ENCODE measurements at places on chromosomes 7 and 10.

DNA sequence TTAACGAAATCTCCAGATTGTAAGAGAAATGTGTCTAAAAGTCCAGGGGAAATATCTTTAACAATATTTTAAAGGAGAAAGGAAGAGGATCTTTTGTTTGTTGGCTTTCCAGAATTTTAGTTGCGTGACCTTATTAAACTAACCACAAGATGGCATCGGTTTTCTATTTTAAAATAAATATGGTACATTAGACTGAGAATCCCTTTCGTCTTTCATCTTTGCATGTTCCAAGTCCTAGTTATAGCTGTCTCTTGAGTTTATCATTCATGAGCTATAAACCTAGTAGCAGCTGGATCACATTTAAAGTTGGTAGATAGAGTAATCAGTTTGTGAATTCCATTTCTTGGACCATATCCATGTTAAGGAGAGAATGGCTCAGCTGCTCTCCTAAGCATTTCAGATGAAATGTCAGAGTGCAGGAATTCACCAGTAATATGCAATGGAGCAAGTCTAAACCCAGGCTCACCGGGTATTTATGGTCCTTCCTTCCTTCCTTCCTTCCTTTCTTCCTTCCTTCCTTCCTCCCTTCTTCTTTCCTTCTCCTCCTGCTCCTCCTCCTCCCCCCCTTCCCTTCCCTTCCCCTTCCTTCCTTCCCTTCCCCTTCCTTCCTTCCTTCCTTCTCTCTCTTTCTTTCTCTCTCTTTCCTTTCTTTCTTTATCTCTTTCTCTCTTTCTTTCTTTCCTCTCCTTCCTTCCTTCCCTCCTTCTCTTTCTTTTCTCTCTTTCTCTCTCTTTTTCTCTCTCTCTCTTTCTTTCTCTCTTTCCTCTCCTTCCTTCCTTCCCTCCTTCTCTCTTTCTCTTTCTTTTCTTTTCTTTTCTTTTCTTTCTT lies 57.8 kb upstream of the RAB18 start:
- DNase-seq = peak; percentile 27

DNA sequence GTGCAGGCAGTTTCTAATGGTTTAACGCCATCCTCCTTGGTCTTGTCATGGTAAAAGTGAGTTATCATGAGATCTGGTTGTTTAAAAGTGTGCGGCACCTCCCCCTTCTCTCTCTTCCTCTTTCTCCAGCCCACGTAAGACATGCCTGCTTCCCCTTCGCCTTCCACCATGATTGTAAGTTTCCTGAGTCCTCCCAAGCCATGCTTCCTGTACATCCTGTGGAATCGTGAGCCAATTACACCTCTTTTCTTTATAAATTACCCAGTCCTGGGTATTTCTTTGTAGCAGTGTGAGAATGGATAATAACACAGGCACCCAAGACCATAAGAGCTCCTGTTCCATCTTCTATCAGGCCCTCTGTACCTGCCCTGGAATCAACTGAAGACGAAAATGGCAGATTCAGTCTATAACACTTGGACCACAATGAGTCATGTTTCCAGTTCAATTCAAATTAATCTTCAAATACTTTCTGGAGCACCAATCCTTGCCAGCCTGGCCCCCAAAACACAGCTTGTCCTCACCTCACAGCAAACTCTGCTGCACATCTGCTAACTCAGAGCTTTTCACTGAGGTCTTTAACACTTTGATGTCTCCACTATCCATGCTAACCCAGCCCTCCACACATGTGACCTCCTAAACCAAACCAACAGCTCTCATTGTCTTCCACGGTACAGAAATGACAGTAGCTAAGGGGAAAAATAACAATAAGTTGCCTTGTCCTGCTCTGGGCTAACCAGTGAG lies 73.2 kb downstream of the SFMBT2 start:
- no peak for DNase-seq

DNA sequence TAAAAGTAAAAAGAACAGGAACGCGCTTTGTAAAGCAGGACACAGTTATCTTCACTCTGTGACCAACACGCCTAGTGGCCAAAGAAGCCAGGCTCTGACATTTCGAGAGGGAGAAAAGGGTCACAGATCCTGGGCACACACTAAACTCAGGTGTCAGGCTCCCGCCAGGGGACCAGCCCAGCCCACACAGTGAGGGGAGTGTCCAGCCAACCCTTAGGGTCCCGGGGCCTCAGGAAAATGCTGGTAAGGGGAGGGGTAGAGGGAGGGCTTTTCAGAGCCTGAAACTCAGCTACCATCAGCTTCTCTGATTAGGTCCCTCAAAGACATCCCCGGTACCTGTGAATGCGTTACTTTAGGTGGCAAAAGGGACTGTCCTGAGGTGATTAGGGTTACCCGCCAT lies 16.6 kb downstream of the ANXA11 start:
- DNase-seq = no peak

DNA sequence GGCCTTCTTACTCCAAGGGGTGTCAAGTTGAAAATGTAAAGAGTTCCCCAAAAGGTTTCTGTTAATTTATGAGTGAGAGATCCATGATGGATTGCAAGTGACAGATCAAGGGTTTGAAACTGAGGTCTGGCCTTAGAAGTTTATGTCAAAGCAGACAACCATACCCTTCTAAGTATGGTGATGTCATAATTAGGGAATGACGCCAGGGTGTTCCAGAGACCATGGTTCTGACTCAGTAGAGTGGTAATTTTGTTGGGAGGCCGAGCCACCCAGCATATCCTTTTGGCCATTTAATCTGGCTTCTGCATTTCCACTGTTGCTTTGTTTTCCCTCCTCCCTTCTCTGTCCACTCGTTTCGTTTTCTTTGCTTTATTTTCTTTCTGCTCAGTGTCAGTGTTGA lies 2.7 kb downstream of the TRUB1 start:
- no peak for DNase-seq

GRCh38 chr7:121313793-121314676 lies 14.8 kb upstream of the WNT16 start:
- peak; percentile 83 for DNase-seq

GRCh38 chr10:10792681-10793080 lies 225.0 kb upstream of the CELF2 start:
- no peak for DNase-seq

GRCh38 chr10:58044072-58044471 lies 223.6 kb downstream of the IPMK start:
- no peak for DNase-seq

DNA sequence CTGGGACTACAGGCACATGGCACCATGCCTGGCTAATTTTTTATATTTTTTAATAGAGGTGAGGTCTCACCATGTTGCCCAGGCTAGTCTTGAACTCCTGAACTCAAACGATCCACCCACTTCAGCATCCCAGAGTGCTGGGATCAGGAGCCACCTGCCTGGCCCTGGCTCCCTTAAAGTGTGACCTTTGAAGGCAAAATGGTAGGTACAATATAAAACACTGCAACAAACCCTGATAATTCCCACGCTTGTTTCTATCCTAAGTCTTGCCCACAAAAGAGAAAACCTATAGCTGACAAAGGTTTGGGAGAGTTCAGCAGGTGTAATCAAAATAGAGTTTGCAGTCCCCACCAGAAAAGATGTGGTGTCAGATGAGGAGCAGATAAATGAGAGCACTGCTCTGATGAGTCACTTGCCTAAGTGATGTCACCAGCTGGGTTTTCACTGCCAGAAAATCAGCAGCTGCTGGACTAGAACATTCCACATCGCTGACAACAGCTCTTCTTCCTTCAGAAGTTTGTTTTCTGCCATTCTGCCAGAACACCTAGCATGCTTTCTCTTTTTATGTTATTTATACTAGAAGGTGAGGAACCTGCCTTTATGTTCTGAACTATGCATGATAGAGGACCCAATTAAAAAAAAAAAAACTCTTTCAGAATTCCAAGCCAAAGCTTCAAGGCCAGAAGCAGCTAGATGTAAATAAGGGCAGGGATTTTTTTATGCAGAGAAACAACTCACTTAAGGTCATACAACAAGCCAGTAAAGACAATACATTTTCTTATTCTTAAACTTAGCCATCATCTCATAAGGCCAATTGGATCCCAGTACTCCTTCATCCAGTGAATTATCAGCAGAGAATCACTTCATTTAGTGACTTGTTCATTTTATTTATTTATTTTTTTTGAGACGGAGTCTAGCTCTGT lies 18.0 kb downstream of the PURB start:
- no peak for DNase-seq

DNA sequence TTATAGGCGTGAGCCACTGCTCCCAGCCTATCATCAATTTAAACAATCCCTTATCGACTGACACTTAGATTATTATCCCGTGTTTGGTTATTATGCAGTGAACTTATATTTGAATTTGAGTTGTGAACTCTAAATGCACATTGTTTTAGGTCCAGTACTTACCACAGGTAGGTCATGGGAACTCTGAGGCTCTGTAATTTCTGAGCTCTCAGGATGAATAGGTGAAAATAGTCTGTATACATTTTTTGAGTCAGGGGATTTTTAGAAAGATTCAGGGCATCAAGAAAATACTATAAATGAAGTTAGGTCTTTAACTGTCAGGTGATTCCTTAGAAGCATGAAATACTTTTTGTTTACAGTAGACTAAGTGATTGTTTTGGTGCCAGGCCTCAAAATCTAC lies 8.8 kb downstream of the CCDC136 start:
- DNase-seq = no peak

- no peak for DNase-seq
Observed at GRCh38 chr7:102255501-102255900, 31.2 kb upstream of the SH2B2 start.

DNA sequence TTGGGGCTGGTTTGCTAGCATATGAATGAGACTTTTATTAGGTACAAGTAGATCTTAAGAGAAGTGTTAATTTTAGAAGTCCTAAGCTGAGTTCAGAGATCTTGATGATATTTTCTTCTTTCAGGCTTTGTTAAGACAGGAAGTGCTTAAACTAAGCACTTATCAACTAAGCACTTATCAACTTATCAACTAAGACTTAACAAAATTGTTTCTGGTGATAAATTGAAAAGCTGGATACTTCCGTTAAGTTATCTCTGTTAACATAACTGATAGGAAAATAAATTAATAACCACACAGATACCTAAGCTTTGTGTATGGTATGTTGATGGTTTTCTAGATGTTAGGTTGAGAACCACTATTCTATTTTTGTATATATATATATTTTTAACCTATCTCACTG lies 113.7 kb downstream of the PHTF2 start:
- DNase-seq = no peak

DNA sequence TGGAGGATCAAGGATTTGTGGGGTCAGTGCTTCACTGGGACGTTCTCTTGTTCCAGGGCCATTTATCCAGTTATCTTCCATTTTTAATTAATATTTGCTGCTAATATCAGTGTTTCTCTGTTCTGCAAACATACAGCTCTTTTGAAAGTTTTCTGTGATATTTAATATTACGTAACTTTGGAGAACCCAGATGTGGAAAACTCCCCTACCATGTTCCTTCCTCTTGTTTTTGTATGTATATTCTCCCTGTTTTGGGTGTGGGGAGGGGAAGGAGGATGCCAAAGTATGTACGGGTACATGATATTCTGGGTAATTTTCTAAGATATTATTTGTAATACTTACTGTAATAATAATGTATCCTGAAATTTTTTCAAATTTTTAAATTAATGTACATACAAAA lies 55.9 kb downstream of the MYO3A start:
- DNase-seq = no peak

- DNase-seq = no peak
Observed at GRCh38 chr7:21357151-21358097, 70.5 kb upstream of the SP4 start.

GRCh38 chr7:3232228-3232627 lies 68.8 kb upstream of the SDK1 start:
- DNase-seq = no peak

DNA sequence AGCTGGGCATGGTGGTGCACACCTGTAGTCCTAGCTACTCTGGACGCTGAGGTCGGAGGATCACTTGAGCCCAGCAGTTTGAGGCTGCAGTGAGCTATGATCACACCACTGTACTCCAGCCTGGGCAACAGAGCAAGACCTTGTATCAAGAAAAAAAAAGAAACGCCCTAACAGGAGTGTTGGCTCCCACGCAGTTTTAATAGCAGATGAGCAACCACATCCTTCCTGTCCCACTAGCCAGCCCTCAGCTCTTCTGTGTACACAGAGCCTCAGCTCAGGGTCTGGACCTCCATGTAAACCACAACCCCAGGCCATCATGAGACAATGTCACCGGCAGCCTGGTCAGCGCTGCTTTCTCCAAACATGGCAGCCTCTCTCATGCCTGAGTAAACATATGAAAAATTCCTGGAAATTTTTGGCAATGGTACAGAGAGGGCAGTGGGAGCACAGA lies 108.2 kb downstream of the PIP4K2A start:
- DNase-seq = no peak

DNA sequence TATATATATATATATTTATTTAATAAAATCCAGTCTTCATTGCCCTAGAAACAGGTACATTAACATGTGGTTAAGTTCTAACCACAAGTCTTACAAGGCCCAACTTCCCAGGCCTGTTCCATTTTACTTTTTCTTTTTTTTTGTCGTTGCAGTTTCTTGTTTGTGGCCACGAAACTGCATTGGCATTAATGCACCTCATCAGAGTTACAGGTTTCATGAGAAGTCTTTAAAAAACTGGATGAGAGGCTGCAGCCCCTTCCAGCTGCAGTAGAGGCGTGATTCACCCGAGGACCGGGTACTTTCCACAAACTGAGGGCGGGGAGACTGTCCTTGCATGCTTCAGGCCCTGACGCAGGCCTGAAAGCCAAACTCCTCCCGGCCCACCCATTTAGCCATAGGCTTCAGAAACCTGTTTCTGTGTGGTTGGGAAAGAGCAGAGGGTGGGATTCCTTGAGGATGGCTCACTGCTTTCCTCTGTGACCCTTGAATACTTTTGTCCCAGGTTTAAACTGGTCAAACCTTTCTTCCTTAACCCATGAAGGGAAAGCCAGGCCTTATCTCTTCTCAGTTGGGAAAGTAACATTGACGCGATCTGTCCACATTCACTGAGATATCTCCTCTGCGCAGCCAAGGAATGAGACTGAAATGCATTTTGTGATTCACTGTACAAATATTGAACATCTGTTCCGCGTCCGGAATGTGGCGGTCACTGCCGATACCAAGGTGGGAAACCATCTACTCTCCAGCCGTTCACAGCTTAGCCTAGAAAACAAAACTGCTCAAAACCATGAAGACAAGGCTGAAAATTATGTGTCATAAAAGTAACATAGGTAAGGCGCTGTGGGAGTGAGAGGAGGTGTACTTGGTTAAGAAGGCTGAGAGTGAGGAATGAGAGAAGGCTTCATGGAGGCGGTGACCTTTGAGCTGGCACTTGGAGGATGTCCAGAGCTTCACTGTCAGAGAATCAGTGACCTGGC lies 311.7 kb downstream of the GATA3 start:
- no peak for DNase-seq

DNA sequence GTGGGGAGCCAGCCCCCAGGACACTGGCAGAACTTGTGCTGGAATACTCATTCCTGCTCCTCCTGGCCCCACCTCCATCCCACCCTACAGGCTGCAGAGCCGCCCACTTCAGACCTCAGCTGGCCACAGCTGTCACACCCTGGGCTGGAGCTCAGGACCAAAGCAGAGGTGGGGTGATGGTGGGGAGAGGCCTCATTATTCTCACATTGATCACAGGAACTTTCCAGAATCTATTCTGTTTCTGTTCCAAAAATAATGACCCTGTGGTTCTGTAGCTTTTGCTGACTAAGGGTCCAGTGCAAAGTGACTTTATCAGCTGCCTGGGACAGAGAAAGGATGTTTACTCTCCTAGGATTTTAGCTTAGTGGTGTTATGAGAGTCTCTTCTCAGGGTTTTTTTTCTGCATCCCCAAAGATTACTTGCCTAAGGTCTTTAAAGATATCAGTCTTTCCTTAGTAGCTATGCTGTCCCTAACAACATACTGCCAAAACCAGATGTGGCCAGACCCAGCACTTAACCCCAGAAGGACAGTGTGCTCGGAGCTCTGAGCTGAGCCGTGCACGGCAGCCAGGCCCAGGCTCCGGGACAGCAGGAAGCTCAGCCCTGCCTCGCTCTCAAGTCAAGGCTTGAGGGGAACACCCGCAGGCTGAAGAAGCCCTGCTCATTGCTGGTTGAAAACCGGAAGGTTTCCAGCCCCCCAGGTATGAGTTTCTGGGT lies 223.3 kb downstream of the MLLT10 start:
- no peak for DNase-seq

Data from NCI-H1694 treated with DMSO at 0.1 percent for 48 hours (cell line).